ENCODE measurements at places on chromosomes 2 and 18.

GRCh38 chr2:22126106-22126505 lies 1002.3 kb downstream of the TDRD15 start:
- no peak for DNase-seq

DNA sequence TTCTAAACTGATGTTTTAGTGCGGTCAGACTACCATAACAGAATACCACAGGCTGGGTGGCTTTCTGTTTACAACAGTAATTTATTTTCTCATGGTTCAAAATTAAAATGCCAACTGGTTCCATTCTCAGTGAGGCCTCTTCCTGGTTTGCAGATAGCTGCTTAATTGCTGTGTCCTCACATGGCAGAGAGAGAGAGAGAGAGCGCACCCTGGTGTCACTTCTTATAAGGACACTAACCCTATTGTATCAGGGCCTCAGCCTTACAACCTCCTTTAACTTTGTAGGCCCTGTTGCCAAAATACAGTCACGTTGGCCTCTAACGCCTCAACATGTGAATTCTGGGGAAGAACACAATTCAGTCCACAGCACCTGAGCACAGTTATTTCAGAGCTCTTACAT lies 37.5 kb upstream of the ZNF385B start:
- DNase-seq: no peak

DNA sequence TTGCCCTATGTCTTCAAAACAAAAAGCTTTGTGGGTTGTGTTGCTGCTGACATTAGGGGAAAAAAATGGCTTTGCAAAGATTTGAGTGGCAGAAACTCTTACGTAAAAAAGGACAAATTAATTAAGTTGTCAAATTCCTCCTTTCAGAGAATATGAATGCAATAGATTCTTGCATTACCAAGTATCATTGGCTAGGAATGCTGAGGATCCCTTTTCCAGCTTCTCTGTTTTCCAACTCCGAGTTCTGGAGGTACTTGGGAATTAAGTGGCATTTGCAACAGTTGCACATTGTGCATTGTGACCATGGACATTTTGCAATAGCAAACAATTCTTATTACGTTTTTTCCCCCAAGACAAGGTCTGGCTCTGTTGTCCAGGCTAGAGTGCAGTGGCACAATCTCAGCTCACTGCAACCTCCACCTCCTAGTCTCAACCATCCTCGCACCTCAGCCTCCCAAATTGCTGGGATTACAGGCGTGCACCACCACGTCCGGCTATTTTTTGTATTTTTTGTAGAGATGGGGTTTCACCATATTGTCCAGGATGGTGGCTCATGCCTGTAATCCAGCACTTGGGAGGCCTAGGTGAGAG lies 29.9 kb upstream of the PPP1CB start:
- no peak for DNase-seq

- DNase-seq: no peak
Observed at GRCh38 chr2:27724905-27725701, 46.4 kb upstream of the MRPL33 start.

GRCh38 chr2:168912466-168912865 lies 11.4 kb downstream of the G6PC2 start:
- no peak for DNase-seq

DNA sequence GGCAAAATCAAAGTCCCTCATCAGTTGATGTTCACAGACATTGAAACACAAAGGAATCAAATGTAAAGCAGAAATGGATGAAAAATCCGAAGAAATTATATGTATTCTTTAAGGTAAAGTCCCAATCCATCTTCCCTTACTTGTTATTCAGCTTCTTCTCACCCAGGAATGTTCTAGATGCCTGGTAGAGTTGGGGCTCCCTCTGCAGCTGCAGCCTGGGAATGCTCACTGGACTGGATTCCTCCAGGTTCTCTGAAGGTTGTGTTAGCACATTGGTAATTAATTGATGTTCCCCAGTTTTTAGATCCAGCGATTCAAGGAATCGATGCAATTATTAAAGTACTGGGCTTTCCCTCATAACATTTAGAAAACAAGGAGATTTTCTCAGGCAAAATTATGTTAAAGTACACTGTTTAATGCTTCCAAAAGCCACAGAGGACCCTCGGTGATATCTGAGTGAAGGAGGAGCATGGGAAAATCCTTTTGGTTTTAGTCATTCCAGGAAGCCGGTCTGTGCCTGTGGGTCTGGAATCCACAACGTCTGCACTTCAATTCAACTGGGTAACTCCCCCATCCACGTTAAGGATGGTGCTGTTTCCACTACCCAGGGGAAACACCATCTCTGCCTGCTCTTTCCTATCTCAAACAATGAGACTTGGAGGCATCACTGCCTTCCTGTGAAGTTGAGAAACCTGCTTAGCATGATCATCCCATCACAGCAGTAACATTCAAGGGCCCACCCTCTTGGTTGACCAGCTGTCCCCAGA lies 22.0 kb downstream of the NTSR2 start:
- DNase-seq: no peak

DNA sequence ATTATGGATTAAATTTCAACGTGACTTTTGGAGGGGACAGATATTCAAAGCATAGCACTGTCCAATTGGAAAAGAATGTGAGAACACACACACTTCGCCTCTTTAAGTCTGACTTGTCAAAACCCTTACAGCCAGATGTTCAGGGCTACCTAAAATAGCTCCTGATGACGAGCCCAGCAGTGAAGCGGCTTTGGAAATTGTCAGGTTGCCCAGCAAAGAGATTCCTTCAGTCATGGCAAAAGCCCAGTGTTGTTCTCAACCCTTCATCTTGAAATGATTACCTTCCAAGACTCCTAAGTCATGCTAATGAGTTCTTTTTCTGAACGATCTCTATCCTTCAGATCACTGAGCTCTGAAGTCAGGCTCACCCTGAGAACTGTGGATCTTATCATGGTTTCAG lies 436.6 kb downstream of the LRATD1 start:
- no peak for DNase-seq

- DNase-seq: no peak
Observed at GRCh38 chr2:106270471-106270891, 76.4 kb upstream of the UXS1 start.

- DNase-seq: peak; percentile 46
Observed at GRCh38 chr2:117835990-117836760, 21.7 kb downstream of the DDX18 start.

- no peak for DNase-seq
Observed at GRCh38 chr2:137117385-137117784, 352.0 kb downstream of the THSD7B start.

- no peak for DNase-seq
Observed at GRCh38 chr18:6885992-6886796, 156.7 kb downstream of the ARHGAP28 start.

DNA sequence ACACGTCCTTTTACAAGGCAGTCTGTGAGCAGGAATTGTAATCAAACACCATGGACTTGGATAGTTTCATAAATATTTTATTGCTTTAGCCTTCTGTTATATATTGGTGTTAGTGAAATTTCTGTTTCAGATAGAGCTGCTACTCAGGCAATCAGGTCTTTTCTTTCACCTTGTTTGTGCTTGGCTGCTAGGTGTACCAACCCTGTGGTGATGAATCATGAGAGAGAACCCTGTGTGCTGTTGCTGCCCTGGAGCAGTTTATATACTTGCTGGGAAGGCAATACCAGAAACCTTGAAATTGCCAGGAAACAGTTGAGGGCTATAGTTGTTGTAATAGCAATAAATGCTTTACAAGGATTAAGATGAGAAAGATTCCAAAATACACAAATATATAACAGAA lies 84.5 kb downstream of the FSHR start:
- no peak for DNase-seq

DNA sequence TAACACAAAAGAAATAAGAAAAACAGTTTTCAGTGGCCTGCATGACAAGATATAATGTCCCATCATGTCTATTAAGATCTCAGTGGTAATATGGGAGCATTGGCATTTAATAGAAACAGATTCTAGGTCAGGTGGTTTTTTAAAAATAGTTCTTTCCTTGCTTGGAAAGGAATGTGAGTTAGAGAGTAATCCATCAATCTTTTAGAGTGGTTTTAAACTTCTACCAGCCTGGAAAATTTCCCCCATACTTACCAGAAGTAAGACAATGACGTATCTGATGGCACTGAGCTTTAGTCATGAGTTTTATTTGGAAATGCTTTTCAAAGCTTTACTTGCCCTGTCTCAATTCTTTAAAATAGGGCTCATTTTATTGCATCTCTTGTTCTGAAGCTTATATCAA lies 441.7 kb upstream of the SMIM21 start:
- no peak for DNase-seq

GRCh38 chr18:48525671-48526070 lies 13.2 kb upstream of the CTIF start:
- DNase-seq: no peak

DNA sequence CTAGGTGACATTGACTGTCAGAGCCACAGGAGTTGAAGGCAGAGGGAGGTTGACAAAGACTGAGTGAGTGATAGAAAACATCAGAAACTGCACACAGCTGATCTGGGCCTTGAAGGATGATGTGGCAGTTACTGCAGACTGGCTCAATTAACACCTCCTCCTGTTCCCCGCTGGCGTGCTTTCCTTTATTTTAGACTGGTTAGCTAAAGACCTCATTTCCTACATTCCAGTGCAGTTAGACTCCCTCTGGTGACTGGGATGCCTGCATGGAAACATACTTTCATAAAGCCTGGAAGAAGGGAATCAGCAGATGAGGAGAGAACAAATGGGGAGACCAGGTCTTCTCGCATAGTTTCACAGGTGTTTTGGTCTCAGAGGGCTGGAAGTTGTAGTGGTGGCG lies 7.1 kb downstream of the TPGS2 start:
- DNase-seq: no peak

DNA sequence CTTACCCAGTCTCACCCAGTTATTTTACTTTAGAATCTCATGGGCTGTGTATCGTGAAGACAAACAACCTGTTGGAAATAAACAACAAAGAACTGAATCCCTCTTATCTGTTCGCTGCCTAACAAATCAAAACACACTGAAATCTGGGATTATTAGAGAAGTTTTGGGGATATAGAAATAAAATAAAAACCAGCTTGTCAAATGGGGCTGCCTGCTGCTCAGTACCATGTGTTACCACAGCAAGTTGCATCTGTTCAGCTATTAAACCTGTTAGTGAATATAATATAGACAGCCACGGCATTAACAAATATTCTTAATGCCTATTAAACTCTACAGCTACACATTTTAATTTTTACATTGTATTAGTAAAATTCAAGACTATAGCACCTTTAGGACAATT lies 810.8 kb downstream of the NRXN1 start:
- DNase-seq: no peak

DNA sequence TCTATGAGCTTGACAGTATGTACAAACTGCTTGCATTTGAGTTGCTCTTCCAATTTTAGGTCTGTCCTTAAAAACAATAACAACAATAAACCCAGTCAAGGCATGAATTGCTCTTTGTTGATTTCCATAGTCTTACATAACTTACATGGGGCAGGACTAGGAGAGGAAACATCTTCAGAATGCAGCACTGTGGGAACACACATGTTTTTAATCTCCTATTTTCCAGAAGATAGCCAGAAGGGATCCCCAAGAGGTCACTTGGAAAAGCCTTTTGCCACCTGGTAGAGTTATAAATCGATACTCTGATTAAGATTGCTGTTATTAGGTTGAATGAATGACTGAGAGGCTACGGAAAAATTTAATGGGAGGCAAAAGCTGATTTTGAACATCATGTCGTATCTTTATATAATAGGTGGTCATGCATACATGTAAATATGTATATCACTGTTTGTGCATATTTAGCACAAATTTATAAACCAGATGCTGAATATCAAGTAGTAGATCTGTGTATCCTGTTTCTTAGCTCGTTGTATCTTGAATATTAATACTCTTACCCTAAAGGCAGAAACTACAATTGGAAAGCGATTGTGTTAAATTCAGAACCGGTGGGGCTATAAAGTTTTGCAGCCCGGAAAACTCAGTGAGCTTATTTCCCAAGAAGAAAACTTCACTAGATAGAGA lies 479.4 kb upstream of the TCF4 start:
- no peak for DNase-seq

GRCh38 chr2:239241431-239241960 lies 159.3 kb downstream of the HDAC4 start:
- no peak for DNase-seq

DNA sequence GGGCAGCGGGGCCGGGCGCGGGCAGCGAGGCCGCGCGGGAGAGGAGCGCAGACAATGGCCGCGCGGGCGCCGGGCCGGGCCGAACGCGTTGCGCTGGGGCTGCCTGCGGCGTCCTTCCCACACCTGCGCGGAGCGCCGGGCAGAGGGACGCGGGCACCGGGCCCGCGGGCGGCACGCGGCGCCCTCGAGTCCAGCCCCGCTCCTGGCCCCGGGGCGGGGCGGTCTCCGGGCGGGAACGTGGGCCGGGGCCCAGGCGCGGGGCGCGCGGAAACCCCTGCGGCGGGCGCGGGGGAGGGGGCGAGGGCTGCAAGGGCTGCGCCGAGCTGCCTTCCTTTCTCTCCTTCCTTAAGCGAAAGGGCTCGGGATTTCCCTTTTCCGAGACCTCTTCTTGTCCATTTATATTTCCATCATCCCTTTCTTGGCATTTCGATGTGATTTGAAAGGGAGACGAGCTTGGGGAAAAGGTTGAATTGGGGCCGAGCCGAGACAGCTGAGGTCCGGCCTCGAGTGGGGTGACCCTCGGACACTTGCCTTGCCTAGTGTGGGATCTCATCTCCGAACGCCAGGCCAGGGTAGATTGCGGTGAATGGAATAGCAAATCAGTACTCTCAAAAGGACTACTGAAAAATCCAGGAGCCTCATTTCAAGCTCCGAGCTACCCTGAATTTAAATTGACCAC lies 676 bp downstream of the KLHL23 start:
- DNase-seq: peak; percentile 20

DNA sequence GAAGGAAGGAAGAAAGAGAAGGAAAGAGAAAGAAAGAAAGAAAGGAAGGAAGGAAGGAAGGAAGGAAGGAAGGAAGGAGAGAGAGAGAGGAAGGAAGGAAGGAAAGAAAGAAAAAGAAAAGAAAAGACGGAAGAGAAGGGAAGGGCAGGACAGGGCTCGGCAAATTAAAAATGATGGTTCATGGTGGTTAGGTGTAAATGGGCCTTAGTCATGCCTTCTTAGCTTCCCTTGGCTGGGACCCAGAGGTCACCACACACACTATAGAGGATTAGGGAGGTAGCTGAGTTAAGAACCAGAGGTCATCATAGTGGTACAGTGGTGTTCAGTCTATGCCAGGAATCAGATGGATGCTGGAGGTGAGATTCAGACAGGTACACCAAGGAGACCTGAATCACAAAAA lies 9.3 kb upstream of the ATL2 start:
- no peak for DNase-seq

GRCh38 chr2:240573516-240574385 lies 5.5 kb downstream of the RNPEPL1 start:
- no peak for DNase-seq

- no peak for DNase-seq
Observed at GRCh38 chr2:101946372-101947039, 45.3 kb upstream of the IL1R2 start.

- peak; percentile 61 for DNase-seq
Observed at GRCh38 chr2:1550658-1551316, 137.5 kb downstream of the TPO start.
